HT1080 (cell line): ENCODE measurements at places on chromosomes 4 and X. TPM values are rescaled to one million over a fixed set of nuclear protein-coding genes. Genes with fewer than 3 reads are reported as not detected.

- no peak for DNase-seq
These were observed 79.8 kb downstream of the CLCN5 start for GRCh38 chrX:50002067-50002714.

DNA sequence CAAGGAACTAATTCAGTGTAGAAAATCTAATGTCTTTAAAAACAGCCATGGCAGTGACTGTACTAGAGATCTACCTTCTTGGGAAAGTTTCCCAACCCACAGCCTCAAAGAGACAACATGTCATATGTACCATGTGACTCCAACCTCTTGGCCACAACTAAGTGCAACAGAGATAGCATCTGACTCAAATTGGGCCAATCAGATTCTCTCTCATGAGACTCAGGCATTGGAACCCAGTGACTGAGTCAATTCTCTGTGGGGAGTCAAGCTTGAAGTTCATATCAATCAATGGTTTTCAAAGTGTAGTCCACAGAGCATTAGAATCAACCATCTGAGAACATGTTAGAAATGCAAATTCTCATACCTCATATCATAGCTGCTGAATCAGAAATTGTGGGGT lies 123.3 kb downstream of the MBNL3 start:
- no peak for DNase-seq

DNA sequence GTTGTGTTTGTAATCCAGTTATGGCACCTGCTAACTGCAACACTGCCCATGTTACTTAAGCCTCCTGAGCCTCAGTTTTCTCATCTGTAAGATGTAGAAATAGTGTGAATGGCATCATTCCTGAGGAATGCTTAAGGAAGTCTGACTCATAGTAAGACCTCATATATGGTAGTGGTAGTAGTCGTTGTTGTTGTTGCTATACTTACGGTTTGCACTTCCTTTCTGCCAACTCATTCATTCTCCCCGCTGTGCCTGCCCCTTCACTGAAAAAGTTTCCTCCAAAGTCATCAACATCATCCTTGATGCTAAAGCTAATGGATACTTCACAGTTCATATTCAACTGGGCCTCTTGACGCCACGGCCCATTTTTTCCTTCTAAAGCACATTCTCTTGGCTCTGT lies 54.2 kb upstream of the SPANXN3 start:
- DNase-seq: peak; percentile 80

DNA sequence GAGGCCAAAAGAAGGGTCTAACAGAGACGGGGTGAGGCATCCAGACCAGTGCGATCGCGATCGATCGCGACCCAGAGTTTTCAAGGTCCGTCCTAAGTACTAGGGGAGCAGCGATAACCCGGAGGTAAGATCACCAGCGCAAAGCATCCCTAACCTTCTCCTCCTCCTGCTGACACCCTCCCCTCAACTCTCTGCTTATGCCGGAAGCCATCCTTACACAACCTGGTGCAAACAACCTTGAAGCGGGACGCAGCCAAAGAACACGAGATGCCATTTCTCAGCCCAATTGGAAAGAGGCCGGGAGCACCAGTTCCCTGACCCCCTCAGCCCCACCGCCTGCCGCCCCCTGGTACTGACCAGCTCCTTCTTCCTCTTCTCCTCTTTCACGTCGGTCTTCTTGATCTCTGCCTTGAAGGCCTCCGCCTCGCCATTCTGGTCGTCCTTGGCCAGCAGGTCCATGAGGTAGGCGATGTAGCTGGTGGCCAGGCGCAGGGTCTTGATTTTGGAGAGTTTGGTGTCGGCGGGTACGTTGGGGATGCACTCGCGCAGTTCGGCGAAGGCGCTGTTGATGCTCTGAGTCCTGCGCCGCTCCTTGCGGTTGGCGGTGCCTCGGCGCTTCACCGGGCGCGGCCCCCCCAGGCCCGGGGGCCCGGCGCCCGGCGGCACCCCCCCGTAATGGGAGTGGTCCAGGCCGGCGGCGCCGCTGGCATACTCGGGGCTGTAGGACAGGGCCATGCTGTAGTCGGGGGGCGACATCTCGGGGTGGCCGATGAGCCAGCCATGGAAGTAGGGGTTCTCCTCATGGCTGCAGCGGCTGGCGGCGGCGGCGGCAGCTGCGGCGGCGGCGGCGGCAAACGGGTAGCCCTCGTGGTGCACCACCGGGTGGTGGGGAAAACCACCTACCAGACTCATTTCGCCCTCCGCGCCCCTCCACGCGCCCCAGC lies 1.4 kb downstream of the HAND2 start:
- DNase-seq: no peak

DNA sequence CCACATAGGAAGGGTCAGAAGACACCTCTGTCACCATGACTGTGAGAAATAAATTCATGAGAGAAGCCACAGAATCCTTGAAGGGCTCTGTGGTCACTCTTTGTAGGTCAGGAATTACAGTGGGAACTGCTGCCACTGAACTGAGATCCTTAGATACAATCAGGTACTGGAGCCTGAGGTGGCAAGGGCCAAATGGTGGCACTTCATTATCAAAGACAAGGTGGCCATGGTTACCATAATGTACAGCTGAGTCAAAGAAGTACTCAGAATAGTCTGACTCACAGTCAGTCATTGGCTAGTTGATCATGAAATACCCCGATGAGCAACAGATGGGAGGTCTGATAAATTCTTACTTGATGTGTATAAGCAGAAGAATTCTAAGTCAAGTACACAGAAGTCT lies 131.9 kb downstream of the RTL3 start:
- DNase-seq: peak; percentile 67

NSG1 gene
- 0.61 and 0.73 TPM in 2 replicates for total RNA-seq

DNA sequence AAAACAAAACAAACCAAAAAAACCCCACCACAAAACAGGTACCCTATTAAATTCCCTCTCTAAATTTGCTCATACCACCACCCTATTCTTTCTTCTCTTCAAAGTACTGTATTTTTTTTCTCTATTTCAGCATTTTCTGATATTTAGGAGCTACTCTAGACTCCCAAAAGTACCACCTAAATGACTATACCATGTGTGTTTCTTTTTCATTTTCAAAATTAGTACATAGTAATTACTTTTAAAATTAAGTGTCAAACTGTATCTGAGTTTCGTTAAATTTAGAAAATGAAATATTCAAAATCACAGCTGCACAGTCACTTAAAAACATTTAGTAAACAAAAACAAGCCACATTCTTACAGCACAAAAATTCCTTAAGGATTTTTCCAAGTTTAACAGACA lies 161.7 kb downstream of the FBXW7 start:
- DNase-seq: no peak

- DNase-seq: no peak
These were observed 204.8 kb downstream of the CFAP299 start for GRCh38 chr4:80540349-80540748.

- DNase-seq: no peak
These were observed 54.9 kb downstream of the NYX start for GRCh38 chrX:41502004-41502403.

- DNase-seq: no peak
These were observed 7.0 kb downstream of the TACC3 start for GRCh38 chr4:1728061-1728980.

GRCh38 chr4:83876047-83876446 lies 340.1 kb downstream of the GPAT3 start:
- DNase-seq: peak; percentile 64

BANK1 gene
- total RNA-seq: not detected in 2 replicates

DNA sequence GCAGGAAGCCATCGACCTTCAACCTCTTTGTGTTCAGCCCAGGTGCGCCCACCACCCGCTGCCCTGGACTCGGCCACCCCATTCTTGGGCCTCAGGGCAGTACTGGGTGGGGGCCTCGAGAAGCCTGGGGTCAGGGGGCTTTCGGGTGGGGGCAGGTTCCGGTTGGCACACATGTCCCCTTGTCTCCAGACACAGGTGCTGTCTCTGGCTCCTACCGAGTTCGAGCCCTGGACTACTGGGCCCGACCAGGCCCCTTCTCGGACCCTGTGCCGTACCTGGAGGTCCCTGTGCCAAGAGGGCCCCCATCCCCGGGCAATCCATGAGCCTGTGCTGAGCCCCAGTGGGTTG lies 7.4 kb upstream of the FGFRL1 start:
- no peak for DNase-seq

CLGN gene
- 2.9 and 3.6 TPM in 2 replicates for total RNA-seq

CTAG1A gene
- 130 and 312 TPM in 2 replicates for total RNA-seq

MAML3 gene
- 8.0 and 11.4 TPM in 2 replicates for total RNA-seq

- no peak for DNase-seq
These were observed 280.0 kb upstream of the EMCN start for GRCh38 chr4:100797791-100798190.

- DNase-seq: no peak
These were observed 138.1 kb downstream of the NPFFR2 start for GRCh38 chr4:72169861-72170260.

- DNase-seq: no peak
These were observed 18.6 kb upstream of the TMEM185A start for GRCh38 chrX:149650162-149650561.

GRCh38 chr4:164482758-164483157 lies 271.2 kb upstream of the SMIM31 start:
- DNase-seq: no peak

GASK1B gene
- total RNA-seq: 0.21 TPM in 1 of 2 replicates, not detected in the other

DNA sequence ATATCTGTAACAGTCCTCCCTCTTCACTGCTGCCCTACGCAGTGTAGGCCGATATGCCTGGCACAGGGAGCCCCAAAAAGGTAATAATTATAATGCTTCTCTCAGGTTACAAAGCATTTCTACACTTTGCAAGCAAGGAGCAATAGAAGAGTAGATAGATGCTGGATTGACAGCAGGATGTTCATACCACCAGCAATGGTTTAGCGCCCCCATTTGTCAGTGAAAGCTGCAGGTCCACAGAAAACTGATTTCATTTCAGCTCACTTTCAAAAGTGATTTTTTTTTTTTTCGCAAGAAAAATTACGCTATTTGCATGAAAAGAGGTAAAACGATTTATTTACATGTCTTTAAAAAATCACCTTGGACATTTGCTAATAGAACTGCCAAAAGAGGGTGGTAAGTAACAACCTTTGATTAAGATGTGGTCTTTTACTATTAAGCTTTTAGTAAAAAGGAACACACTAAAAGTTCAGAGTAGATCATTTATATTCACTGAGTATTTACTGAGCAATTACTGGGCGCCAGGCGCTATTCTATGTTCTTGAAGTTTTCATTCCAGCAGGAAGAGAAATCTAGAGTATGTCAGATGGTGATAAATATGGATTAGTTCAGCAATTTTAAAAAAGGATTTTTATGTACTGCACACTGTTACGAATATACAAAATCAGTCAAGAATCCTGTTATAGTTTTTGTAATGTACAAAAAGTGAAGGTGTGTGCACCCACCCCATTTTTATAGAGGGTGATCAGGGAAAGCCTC lies 34.4 kb downstream of the HPF1 start:
- no peak for DNase-seq

- DNase-seq: no peak
These were observed 248.9 kb downstream of the SLC7A11 start for GRCh38 chr4:137993232-137993631.

DNA sequence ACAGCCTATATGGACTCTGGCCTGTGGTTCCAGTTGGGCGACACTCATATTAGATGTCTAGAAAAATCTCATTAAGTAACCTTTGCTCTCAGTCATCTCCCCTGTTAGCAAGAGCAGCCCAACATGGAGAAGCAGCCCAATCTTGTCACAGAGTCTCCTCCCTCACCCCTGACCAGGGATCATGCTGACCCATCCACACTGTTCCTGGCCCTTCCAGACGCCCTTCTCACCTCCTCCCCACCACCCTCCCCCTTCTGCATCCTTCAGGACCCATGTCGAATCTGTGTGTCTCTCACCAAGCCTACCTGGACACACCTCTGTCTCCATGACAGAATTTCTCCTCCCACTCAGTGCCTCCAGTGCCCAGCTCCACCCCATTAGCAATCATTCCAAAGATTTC lies 190.1 kb downstream of the STIM2 start:
- no peak for DNase-seq

- DNase-seq: no peak
These were observed 189.4 kb downstream of the RAPGEF2 start for GRCh38 chr4:159292137-159292896.

TCEAL2 gene
- 0.17 and 0.37 TPM in 2 replicates for total RNA-seq

PCYT1B gene
- total RNA-seq: not detected in 2 replicates

DNA sequence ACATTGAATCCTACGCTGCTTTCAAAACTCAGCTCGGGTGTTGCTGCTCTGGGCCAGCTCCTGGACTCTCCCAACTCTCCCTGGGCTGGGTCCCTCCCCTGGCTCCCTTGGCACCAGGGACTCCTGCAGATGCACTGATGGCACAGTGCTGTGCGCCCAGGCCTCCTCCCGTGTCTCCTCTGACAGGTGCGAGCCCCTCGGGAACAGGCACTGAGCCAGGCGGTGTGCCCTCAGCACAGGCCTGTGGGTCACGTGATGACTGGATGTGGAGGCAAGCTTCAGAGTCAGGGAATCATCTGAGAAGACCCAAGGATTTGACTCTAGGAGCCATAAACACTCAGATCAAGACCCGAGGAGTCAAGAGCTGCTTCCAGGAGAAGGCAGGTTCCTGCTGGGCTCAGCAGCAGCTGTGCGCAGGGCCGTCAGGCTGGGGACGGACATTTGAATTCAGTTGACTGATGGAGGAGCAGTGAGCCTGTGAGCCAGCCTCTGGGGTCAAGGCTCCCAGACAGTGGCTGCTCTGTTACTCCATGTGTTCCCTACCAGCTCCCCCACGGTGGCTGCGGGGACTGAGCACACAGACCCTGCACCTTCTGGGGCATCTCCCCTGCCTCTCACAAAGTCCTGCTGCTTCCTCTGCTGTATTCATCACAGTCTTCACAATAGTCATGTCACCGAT lies 33.0 kb downstream of the NAT8L start:
- no peak for DNase-seq

- DNase-seq: no peak
These were observed 3.5 kb downstream of the MRFAP1L1 start for GRCh38 chr4:6706173-6706572.

EGFL6 gene
- total RNA-seq: not detected in 2 replicates

DNA sequence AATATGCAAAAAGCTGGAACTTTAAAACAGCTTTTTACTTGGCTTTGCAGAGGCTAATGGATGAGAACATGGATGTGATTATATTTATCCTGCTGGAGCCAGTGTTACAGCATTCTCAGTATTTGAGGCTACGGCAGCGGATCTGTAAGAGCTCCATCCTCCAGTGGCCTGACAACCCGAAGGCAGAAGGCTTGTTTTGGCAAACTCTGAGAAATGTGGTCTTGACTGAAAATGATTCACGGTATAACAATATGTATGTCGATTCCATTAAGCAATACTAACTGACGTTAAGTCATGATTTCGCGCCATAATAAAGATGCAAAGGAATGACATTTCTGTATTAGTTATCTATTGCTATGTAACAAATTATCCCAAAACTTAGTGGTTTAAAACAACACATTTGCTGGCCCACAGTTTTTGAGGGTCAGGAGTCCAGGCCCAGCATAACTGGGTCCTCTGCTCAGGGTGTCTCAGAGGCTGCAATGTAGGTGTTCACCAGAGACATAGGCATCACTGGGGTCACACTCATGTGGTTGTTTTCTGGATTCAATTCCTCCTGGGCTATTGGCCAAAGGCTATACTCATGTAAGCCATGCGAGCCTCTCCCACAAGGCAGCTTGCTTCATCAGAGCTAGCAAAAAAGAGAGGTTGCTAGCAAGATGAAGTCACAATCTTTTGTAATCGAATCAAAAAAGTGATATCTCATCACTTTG lies 15.6 kb downstream of the TLR8 start:
- DNase-seq: no peak

- DNase-seq: no peak
These were observed 502.1 kb upstream of the IGFBP7 start for GRCh38 chr4:57612279-57612678.
